ENCODE measurements at places on chromosomes 16 and 17.

DNA sequence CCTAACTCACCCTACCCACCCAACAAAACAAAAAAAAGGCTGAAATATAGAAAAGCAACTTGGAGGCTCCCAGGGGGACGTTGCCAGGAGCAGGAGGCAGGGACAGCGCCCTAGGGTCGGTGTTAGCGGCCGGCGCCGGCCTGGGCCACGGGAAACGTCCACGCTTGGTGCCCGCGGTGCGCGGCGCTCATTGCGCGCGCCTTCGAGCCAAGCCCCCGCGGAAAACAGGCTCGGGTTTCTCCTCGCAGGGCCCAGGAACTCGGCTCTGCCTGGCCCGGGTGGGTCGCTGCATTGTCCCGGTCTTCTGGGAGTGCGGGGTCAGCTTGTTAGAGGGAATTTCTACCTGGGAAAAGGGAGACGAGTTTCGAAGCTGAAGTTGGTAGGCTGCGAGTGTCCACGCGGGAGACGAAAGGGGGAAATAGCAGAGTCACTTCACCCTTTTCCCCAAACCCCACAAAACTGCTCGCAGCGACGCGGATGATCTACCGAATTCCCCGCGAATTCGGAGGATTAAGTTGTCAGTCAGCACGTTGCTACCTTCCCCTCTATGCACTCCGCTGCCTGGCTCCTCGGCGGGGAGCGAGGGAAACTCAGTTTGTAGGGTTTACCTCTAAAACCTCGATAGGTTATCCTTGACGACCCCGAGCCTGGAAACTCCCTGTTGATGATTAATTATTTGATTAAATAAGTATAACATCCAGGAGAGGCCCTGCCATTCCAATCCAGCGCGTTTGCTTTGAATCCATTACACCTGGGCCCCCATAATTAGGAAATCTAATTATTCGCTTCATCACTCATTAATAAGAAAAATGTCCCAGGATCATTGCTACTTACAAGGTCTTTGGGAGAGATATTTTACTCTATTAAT lies 751 bp upstream of the FOXC2 start:
- DNase-seq, result no peak

DNA sequence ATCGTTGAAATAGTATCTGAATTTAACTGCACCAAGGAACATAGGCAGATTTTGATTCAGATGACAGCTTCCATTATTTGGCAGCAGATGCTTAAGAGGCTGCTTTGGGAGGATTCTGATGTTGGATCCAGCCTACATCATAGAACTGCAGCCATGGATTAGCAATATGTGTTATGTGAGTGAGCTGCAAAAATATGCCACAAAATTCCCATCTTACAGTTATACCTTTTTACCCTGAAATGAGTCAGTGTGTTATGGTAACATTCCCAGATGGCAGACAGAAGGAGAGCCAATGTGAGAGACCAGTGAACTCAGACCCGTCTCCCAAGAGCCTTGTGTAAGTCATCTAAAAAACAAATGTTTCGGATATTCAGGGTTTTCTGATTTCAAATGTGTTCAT lies 206.1 kb downstream of the CDH13 start:
- DNase-seq, result no peak

DNA sequence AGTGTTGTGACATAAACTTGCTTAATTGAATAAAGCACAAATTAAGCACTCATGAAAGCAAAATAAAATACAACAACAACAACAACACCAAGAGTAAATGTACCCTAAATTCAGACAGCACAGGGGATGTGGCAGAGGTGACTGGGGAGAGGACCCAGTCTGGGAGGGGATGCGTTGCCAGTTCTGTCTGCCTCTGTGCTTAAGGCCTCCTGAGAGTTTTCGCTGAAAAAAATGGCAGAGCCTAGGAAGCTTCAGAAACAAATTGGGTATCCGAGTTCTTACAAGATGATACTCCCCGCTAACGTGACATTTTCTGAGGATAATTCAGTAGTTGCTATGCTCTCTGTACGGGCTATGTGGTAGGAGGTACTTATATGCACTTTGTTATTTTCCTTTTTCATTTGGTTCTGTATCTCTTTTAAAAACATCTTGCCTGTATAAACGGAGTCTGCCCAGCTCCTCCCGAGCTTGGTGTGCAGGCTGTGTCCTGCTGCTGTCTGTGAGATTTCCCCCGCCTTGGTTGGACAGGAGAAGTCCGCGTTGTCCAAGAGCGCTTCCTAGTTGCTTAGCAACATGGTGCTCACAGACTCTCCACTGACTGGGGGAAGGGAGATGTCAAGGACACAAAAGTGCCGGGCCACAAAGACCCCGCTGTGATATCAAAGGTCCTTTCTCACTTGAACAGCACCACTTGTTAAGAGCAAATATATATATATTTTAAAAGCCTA lies 134.2 kb upstream of the CPHXL start:
- DNase-seq, result peak; percentile 55

- no peak for DNase-seq
Measured at GRCh38 chr17:71115669-71115972, 946.3 kb downstream of the KCNJ2 start.

DNA sequence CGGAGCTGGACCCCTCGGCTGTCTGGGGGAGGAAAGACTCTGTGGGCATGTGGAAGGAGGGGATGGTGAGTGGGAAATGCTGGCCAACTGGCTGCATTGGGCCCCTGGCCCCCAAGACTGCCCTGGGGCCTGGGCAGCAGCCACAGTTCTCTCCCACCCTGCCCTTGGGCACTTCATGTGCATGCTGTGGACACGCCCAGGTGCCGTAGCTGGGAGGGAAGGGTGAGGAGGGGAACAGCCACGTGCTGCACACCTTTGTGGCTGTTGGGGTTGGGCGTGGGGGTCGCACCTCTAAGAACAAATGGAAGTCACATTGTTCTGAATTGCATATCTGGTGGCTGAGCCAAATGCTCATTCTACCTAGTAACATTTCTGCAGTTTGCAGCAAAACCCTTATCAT lies 11.9 kb upstream of the ZNHIT3 start:
- DNase-seq, result no peak

- DNase-seq, result no peak
Measured at GRCh38 chr17:49226771-49227435, 3.7 kb downstream of the PHOSPHO1 start.

GRCh38 chr16:2848933-2849725 lies 8.8 kb downstream of the PRSS22 start:
- no peak for DNase-seq

DNA sequence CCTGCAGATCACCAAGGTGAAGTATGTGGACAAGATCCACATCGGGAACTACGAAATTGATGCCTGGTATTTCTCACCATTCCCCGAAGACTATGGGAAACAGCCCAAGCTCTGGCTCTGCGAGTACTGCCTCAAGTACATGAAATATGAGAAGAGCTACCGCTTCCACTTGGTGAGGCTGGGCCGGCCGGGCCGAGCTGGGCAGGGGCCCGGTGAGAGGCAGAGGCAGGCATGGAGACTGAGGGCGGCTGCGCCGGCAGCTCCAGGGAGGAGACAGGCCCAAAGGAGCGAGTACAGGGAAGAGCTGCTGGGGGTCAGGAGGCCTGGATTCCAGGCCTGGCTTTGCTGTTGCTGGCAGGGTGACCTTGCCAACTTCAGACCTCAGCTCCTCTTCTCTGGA lies 8.3 kb downstream of the PRSS8 start:
- DNase-seq, result no peak

DNA sequence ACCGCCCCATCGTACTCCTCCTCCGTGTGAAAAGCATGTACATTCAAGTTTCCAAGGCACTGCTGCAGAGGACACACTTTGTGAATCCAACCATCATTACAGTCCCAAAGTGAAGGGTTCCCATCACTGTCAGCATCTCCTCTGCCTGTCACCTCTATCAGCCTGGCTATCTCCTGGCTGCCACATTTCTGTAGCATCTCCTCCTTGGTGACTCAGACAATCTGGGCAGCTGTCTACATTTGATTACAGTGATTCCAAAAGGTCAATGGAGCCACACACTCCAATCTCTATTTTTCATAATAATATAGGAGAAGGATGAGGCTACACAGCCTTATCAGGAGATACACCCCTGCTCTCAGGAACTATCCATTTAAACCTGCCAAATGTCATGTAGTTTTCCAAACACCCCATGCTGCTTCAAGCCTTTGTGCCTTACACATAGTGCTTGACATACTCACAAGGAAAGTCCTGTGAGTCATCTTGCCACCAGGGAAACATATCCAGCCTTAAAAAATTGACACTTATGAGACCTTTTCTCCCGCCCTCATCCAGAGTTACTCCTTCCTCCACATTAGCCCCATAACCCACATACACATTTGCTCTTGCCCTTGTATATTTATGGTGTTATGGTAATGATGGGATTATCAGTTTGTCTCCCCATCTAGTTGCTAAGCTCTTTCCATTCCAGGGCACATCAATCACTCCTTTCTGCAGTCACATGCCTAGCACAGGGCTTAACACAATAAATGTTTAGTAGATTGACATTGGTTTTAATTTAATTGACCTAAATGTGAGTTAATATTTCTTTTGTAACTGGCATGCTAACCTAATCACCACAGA lies 250.1 kb upstream of the CDH5 start:
- DNase-seq, result no peak

- DNase-seq, result no peak
Measured at GRCh38 chr16:67435758-67436164, 4.8 kb downstream of the HSD11B2 start.

Data from muscle of arm (tissue), 14 donors.